Urinary bladder (tissue), 4 donors: ENCODE measurements at places on chromosomes 1 and 21. TPM values are rescaled to one million over a fixed set of nuclear protein-coding genes. Genes with fewer than 3 reads are reported as not detected.

The CCDC30 gene
- 1.5 TPM for polyA plus RNA-seq

The BSND gene
- polyA plus RNA-seq: not detected

The BMP8B gene
- polyA plus RNA-seq: 1.5 TPM

The CRABP2 gene
- 25.3 TPM for polyA plus RNA-seq

The CDK18 gene
- polyA plus RNA-seq: 6.0 TPM

The TSTD1 gene
- polyA plus RNA-seq: 36.7 TPM

The KMO gene
- 0.35 TPM for polyA plus RNA-seq

The CHRM3 gene
- 29.8 TPM for polyA plus RNA-seq

The S100A3 gene
- polyA plus RNA-seq: 5.2 TPM

DNA sequence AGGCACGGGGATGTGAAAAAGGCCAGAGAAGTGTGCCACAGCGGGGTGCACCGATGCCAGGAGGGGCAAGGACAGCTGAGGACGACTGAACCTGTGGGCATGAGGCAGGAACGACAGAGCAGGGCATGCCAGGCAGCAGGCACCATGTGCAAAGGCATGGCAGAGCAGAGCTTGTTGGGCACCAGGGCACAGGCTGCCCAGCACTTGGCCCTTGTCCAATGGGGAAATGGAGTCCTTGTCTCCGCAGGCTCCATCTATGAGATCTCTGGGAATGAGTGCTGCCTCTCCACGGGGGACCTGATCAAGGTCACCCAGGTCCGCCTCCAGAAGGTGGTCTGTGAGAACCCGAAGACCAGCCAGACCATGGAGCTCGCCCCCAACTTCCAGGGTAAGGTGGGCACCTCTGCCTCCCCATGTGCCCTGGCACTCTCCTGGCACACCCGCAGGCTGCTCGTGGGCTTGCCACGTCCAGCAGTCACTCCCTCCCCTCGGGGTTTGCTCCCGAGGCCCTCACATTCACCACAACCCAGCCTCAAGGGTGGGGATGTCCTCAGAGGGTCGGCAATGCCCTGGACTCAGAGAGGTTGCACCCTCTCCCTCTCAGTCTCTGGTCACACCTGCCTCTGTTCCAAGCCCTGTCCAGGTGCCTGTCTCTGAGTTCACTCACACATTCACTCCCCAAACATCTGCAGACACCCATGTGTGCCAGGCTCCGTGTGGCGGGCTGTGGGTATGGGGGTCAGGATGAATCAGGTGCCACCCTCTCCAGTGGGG, 4.2 kb downstream of the THEMIS2 start:
- DNase-seq: no peak

- no peak for DNase-seq
Measured at GRCh38 chr21:27149034-27149433, 182.1 kb upstream of the ADAMTS5 start.

- no peak for DNase-seq
Measured at GRCh38 chr21:41483973-41484372, 24.0 kb downstream of the TMPRSS2 start.

DNA sequence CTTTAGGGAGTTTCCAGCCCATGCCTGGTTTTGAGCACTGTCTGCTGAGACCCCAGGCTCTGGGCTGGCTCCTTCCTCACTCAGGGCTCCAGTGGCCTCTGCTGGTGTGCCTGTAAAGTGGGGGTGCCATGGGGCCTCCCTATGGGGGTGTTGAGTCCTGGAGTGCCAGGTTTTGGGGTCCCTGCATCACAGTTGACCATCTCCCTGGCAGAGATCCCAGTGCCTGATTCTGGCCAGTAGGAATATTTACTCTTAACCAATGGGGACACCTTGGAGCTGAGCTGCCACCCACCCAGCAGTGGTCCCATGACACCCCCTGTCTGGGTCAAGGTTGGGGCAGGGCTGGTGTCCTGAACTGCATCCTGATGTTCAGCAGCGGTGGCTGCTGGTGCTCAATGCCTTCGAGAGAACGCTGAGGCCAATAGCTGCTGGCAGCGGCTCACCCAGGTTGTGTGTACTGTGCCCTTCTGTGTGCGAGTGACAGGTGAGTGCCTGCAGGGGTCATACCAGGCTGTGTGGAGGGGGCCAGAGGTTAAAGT, 9.6 kb upstream of the ZNF669 start:
- DNase-seq: no peak

DNA sequence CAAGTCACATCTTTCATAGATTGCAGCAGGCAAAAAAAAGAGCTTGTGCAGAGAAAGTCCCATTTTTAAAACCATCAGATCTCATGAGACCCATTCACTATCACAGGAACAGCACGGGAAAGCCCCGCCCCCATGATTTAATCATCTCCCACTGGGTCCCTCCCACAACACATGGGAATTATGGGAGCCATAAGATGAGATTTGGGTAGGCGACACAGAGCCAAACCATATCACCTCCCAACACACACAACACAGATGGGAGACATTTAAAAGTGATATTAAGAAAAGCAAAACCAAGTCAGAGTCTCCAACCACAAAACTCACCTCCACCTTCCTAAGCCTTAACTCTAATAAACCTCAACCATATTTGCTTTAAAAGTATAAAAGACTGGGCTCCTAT, 61.5 kb upstream of the TIAM1 start:
- no peak for DNase-seq

GRCh38 chr1:79655876-79656275, 649.3 kb upstream of the ADGRL4 start:
- no peak for DNase-seq

DNA sequence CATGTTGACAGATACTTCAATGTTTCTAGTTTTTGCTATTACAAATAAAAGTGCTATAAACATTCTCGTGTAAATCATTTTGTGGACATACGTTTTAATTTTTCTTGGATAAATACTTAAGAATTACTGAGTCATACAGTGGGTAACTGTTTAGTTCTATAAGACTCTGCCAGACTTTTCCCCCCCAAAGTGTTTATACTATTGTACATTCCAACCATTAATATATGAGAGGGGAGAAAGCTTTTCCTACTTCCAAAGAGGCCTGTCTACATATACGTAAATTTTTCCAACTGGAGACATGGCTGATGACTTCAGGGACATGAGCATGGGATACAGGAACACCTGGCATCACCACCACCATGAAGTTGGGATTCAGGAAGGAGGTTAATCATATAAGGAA, 17.0 kb upstream of the REG4 start:
- DNase-seq: no peak

DNA sequence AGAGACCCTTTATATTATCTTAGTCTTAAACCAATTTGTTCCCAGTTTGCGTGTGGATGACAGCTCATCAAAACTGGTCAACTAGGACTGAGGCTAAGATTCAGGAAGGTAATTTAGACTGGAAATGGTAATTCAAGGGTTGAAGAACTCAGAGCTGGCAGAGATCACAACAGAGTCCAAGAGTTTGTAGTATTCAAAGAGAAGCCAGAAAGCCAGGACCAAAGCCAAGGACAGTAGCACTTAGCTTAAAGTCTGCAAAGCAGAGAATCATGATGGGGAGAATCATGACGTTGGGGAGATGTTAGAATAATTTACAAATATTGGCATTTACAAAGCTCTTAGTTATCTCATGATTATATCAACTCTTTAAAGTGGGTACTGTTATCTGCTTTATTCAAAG, 32.6 kb downstream of the RNF11 start:
- no peak for DNase-seq

GRCh38 chr1:53069265-53069662, 7.3 kb downstream of the PODN start:
- DNase-seq: no peak

DNA sequence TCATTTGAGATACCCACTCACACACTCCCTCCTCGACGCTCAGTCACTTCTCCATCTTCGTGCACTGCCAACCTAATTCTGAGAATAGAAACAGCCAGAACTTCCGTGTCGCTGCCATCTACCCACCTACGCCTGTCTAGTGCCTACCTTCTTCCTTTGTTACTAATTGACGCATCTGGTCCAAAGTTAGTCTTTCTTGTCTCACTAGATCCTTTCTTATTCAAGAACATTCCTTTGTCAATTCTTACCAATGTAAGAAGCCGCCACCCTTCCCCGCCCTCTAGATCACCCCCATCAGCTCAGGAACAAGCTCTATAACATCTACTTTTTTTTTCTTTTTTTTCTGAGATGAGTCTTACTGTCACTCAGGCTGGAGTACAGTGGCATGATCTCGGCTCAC, 3.7 kb downstream of the PADI6 start:
- DNase-seq: no peak

- DNase-seq: no peak
Measured at GRCh38 chr1:13624526-13624925, 40.9 kb downstream of the PDPN start.

- no peak for DNase-seq
Measured at GRCh38 chr1:195195423-195196057, 1412.7 kb downstream of the KCNT2 start.

DNA sequence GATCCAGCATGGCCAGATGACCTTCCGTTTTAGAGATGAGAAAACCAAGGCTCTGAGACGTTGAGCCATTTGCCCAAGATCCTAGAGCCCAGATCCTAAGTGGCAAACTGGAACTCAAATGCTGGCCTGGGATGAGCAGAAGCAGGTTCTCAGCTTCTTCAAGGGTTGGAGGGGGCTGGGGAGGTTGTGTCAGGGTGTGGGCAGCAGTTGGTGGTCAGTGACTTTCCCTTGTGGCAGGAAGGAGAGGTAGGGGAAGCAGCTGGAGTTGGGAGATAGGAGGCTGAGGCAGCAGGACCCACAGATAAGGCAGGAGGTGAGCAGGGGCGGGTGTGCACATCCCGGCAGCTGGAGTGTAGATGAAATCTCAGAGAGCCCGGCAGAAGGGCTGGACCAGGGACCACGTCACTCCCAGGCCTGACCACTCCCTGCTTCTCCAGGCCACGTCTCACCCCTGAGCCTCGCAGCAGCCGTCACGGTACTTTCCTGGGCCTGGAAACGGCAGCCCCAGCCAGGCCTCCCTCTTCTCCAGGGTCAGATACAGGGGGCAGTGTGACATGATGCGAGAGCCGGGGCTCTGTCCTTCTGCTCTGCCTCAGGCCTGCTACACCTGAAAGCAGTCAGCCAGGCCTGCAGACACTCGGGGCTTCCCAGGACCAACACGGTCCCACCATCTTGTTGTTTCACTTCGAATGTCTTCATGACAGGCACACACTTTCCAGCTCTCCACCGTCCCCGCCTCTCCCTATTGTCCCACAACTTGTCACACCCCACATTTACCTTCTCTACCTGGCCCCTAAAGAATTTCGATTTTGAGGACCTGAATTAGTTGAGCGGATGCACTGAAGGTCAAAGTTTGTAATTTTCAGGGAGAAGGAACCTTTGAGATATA, 11.5 kb upstream of the LAPTM5 start:
- no peak for DNase-seq

DNA sequence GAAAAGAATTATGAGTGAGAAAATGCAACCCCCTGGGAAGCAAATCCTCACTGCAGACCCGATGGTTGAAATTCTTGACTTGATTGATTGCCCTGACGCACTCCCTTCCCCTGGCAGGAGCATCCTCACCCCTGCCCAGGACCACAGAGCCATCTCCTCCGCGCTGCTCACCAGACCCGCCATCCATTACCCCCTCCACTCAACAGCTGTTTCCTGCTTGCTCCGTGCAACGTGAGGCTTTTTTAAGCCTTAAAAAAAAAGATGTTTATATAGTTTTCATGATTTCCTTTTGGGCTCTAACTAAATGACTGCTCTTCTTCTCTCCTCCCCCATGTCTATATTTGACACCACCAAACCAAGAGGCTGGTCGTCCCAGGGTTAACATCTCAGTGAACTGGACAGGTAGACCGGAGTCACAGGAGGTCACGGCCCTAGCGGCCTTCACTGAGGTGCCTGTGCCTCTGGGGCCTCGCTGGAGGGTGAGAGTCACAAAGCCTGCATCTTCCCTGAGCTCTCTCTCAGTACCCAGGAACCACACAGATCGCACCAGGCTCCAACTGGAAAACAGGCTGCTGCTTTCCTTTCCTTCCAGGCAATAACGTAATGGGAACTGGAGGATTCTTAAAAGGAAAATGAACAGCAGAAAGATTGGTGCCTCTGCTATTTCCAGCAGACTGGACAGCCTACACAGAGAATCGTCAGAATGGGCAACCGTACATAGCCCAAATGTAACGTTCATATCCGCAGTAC, 49.8 kb downstream of the ZBTB18 start:
- no peak for DNase-seq

DNA sequence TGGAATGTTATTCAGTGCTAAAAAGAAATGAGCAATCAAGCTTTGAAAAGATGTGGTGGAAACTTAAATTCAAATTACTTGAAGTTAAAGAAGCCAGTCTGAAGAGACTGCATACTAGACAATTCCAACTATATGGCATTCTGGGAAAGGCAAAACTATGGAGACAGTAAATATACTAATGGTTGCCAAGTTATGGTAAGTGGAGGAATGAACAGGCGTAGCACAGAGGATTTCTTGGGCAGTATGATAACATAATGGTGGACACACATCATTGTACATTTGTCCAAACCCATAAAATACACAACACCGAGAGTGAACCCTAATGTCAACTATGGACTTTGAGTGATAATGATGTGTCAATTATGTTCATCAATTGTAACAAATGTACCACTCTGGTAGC, 21.1 kb upstream of the SELP start:
- no peak for DNase-seq

- DNase-seq: no peak
Measured at GRCh38 chr1:37989361-37989930, 376 bp downstream of the SF3A3 start.

GRCh38 chr1:22728751-22729399, 18.2 kb downstream of the EPHB2 start:
- no peak for DNase-seq

- no peak for DNase-seq
Measured at GRCh38 chr1:238954865-238955264, 431.5 kb upstream of the CHRM3 start.

- no peak for DNase-seq
Measured at GRCh38 chr1:201648066-201648906, 109.4 kb downstream of the NAV1 start.

GRCh38 chr1:38420666-38421065, 374.1 kb upstream of the POU3F1 start:
- no peak for DNase-seq

DNA sequence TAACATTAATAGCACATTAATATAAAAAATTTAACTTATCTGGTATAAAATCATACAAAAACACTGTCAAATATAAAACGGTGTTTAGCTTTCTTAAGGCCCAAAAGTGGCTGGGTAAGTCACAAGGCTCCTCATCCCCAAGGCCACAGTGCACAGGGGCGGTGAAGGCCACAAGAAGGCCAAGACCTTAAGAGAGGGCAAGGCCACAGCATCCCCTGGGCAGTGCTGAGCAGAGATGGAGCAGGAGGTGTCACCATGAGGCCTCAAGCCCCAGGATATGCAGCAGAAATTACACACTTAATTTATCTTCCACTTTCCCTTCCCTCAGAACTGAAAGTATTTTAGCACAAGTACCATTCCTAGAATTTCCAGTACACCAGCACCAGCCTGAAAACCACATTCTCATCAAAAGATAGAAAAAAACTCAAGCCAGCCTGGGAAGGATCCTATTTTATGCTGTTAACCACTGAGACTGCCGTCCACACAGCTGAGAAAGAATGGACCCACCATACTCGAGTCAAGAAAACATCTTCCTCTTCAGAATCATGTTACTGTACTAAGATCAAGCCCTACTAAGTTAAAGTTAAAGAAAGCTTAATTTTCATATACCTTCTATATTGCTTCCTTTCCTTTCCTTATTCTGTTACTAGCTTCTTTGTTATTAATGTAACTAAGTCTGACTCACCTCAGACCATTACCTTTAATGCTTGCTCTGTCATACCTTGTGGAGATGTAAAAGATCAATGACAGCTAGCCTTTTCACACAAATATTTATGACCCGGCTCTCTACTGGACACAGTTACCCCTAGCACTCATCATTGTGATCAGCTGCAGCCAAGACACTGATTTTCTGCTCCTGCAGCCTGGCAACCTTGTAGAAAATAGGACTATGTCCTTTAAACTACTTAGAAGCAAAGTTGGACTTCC, 26.4 kb upstream of the FMO1 start:
- DNase-seq: no peak

GRCh38 chr1:162376691-162377090, at the start of gene SPATA46:
TSS of gene SPATA46 (minus strand) at chr1:162376854. CDS start at chr1:162376790, 64 bp downstream.
- no peak for DNase-seq
